Activated T-cell treated with anti-CD3 and anti-CD28 coated beads, Interleukin-2, amount 50 U/mL, for 4 hours (primary cell): ENCODE measurements at places on chromosomes 6 and 20. TPM values are rescaled to one million over a fixed set of nuclear protein-coding genes. Genes with fewer than 3 reads are reported as not detected.

- no peak for DNase-seq
Measured at GRCh38 chr20:48603116-48603818, 224.5 kb downstream of the PREX1 start.

DNA sequence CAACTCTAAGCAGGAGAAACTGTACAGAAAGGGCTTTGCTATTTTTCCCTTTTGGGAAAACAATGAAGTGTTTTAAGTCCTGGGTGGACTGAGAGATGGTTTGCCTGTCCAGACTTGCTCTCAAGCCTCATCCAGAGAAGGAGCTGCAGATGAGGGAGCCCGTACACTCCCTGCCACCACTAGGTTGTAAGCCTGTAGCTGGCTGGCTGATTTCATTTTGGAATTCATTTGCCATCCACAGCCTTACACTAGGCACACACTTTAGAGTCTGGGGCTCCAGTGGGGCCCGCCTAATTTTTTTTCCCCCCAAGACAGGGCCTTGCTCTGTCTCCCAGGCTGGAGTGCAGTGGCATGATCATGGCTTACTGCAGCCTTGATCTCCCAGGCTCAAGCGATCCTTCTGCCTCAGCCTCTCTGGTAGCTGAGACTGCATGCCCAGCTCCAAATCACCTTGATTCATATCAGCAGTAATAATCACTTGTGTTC, 28.4 kb downstream of the POFUT1 start:
- DNase-seq, result no peak

DNA sequence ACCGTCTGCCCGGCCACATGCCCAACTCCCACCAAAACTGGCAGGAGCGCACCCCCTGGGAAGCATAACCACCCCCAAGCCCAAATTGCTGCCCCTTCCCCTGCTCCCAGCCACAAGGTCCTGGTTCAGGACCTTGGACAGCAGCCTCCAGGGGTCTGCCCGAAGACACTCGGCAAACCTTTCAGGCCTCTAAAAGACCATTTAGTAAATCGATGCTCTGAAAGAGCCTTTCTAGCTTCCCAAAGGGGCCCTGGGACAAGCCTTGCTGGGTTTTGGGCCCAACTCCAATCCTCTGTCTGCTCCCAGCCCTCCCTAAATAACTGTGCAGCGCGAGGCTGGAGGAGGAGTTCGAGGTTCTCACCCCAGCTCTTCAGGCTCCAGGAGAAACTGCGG, 30.5 kb downstream of the GRM4 start:
- no peak for DNase-seq

The WFDC12 gene
- not detected for total RNA-seq

The KIAA0408 gene
- 1.6 TPM for total RNA-seq

The SNAP25 gene
- total RNA-seq, result not detected

The NDUFAF4 gene
- total RNA-seq, result 110 TPM
